T-helper 2 cell (primary cell): ENCODE measurements at places on chromosomes 16 and 17.

DNA sequence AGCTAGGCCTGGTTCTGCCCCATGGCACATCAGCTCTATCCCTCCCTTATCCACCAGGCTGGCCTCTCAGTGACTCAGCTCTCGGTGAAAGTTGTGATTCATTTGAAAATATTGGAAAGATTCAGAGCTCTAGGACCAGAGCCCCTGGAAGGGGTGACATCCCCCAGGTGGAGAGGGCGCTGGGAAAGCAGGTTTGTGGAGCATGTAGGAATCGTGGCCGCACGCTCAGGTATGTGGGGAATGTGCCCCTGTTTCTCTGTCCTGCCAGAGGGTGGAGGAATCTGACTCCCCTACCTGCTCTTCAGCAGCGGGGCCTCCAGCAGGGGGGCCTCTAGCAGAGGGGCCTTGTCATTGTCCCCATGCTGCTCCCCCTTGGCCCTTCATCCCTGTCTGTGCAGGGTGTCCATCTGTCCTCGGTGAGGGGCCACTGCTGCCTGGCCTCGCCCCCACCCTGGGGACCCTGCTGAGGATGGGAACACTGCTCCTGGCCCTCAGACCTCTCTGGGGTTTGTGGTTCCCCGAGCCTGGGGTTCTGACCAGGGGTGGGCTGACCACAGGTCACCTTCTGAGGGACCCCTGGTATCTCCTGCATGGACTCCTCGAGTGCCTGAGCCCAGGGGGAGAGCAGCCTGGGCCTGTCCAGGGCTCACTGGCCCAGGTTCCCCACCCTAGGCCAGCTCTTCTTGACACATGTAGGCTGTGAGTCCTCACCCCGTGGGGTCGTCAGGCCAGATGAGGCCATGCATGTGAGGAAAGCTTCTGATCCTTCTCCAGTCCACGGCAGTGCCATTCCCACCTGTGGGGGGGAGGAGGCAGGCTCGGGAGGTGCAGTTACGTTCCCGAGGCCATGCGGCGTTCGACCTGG is 47.5 kb downstream of the NT5M start:
- no peak for DNase-seq

DNA sequence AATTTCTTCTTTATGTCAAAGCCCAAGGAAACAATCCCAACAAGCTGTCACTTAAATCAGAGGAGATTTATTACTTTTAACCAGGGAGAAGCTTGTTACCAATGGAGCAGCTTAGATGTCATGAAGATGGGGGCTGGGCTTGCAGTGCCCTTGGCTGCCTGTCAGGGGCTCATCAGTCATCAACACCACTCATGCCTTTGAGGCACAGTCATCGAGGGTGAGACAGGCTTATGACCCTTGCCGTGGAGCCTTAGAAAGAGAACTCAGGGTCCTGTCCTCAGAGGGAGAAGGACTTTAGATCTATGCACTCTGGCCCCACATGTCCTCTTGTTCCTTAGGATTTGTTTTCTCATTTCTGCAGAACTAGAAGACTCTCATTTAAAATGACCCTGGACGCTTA is 318.3 kb downstream of the CBLN1 start:
- DNase-seq: no peak

DNA sequence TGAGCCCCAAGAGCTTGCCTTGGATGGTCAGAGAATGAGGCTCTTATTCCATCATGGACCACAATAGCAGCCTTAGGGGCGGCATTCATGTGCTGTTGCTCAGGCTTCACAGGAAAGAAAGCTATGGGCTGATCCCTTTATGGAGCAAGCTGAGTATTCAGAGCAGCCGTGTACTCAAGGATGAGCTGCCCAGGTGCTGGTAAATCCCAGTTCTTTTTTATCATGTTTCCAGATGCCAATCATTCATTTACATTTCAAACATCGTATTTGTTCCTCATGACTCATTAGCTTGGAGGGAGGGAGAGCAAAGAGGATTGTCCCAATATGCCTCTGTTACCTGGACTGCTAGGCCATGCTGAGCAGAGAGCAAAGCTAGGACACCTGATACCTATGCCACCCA is 475.7 kb downstream of the SHISA9 start:
- no peak for DNase-seq

GRCh38 chr17:75856062-75856756 is 1.1 kb upstream of the WBP2 start:
- DNase-seq: peak; percentile 59

- DNase-seq: no peak
Observed at GRCh38 chr16:12515746-12516145, 287.9 kb downstream of the CPPED1 start.

- no peak for DNase-seq
Observed at GRCh38 chr17:17525956-17526355, 29.8 kb upstream of the RASD1 start.

DNA sequence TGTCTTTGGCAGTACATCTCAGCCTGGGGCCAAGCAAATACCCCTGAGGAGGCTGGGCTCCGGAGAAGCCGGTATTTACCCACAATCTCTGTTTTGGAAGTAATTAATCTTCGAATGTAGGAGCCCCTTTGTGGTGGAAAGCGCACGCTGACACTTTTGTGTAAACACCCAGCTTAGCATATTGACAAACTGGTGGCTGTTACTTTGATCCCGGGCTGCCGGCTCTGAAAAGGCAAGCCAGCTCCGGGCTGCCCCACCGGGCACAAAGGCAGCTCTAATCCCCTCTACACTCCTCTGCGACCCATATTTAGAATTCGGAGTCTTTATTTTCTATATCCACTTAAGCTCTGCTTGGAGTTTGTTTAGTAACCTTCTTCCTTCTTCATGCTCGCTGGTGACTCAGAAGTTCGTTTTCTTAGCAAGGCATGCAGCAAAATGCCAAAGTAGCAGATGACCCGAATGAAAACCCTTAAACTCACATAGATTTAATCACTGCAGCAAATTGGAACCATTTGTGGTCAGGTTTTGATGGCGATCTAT is 144.0 kb upstream of the IRX3 start:
- no peak for DNase-seq

- peak; percentile 52 for DNase-seq
Observed at GRCh38 chr17:77372444-77373298, 231.9 kb downstream of the SEC14L1 start.

GRCh38 chr17:67244431-67245072 is 444 bp downstream of the HELZ start:
- no peak for DNase-seq

DNA sequence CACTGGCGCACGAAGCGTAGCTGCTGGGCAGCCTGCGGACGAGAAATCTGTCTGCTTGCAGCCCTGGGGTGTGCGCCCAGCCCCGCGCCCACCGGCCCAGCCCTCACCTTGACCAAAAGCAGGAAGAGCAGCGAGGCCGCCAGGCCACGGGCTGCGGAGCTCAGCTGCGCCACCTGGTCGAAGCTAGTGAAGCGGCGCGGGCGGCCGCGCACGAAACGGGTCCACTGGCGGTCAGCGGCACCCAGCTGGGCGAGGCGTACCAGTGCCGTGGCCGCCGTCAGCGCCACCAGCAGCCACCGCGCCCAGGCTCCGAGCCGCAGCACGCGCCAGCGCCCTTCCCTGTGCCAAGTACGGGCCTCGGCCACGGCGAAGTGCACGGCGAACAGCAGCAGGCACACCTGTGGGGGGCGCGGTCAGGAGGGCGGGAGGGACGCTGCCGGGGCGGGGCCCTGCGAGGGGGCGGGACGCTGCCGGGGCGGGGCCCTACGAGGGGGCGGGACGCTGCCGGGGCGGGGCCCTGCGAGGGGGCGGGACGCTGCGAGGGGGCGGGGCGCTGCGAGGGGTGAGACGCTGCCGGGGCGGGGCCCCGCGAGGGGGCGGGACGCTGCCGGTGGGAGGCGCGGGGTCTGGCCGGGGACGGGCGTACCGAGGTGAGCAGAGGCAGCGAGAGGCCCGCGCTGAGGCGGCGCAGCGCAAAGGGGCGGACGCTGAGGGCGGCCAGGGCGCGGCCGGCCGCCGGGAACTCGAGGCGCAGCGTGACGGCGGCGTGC is 43.2 kb downstream of the TSC2 start:
- DNase-seq: peak; percentile 24

DNA sequence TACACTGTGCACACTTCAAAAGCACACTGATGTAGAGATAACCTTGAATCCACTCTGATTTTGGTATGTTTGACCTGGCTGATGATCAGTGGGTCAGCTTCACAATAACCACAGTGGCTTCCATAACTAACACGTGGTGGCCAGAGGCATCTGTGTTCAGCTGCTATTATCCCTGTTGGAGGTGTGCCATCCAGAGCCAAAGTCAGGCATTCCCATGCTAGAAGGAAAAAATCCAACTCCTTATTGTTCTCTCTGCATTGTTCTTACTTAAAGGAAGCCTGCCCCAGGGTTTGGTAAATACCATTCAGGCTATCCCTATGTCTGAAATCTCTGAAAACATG is 127.3 kb upstream of the MON1B start:
- no peak for DNase-seq

GRCh38 chr17:3935825-3936355 is 19.6 kb upstream of the P2RX1 start:
- no peak for DNase-seq

- DNase-seq: peak; percentile 33
Observed at GRCh38 chr17:17568772-17569195, 22.7 kb downstream of the PEMT start.

- DNase-seq: no peak
Observed at GRCh38 chr17:21300601-21301571, 16.4 kb downstream of the MAP2K3 start.

DNA sequence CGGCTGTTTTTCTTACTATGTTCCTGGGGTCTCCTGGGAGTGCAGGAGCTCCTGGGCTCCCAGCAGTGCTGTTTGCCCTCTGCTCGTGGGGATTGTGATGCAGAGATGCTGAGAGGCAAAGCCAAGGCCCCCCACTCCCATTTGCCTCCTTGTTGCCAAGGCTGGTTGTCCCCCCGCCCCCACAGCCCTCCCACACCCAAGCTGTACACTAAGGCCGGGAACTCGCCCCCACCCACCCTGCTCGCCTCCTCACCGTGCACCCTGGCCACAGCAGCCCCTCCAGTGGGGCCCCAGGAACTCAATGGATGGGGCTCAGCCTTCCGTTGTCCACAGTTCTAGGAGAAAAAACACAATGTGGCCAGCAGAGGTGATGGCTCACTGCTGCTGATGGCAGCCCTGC is 10.2 kb downstream of the NLRC3 start:
- no peak for DNase-seq
